ENCODE measurements at places on chromosomes 1 and 21.

GRCh38 chr21:36909901-36910561 is 56.4 kb downstream of the HLCS start:
- no peak for DNase-seq

GRCh38 chr1:36149973-36150295 is 648 bp upstream of the TRAPPC3 start:
- DNase-seq, result no peak

DNA sequence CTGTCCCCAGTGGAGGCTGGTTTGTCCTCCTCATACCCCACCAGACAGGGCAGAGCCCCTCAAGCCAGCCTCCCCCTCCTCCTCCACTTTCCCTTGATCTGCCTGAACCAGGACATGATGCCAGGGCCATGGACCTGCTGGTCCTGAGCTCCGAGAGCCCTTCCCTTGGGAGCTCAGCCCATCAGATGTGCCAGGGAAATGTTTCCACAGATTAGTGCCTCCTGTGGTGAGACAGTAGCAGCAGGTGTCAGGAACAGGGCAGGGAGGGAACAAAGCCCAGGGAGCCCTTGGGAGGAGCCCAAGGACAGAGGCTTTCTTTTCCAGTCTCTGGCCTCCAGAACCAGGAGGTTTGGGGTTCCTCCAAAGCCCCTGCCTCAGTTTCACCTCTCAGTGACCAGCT is 14.6 kb upstream of the SLC41A1 start:
- no peak for DNase-seq

DNA sequence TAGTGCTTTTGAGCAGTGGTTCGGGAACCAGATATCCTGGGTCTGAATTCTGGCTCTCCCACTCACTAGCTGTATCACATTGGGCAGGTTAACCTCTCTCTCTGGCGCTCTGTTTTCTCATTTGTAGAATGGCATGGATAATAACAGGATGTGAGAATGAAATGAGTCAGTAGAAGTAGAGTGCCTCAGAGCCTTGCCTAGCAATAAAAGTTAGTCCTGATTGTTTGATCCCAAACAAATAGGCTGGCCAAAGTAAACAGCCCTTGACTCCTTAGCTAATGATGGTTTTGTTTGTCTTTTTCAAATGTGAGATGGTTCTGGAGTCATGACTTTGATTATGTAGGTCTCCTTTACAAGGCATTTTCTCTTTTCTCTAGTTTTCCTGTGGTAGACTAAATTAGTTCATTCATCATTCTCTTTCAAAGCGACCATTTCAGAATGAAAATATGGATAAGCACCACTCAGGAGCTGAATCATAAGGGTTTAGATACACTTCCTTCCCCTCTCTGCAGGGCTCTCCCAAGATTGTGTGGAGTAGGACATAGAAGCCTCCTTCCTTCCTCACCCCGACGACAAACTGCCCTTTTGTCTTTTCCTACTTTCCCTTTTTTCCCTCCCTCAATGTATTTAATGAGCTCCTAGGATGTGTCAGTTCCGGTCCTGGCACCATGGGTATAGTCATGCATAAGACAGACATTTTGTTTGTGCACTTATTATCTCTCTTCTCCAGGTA is 23.1 kb downstream of the KIAA0040 start:
- peak; percentile 43 for DNase-seq

DNA sequence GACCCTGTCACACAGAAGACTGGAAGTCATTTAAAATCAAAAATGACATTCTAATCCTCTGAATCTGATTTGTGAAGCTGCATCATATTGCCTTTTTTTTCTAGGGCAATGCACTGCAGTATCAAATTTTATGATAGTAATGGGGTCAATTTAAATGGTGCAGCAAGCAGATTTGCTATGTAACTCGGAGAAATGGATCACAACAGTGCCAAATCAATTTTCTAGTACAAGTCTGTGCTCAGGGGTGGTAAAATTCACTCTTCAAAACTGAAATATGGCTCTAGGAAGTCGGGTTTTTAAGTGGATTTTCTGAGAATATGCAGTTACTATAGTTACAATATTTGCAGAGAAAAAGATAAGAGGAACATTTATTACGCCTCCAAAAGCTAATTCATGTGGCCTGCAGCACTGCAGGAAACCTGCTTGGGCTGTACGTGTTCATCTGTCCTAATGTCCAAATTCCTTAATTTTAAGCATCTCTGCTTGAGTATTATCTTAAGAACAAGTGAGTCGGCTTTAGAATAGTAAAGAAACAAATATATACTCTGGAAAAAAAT is 31.5 kb downstream of the HLCS start:
- no peak for DNase-seq
